ENCODE measurements at places on chromosomes 2 and 18. TPM values are rescaled to one million over a fixed set of nuclear protein-coding genes. Genes with fewer than 3 reads are reported as not detected.

DNA sequence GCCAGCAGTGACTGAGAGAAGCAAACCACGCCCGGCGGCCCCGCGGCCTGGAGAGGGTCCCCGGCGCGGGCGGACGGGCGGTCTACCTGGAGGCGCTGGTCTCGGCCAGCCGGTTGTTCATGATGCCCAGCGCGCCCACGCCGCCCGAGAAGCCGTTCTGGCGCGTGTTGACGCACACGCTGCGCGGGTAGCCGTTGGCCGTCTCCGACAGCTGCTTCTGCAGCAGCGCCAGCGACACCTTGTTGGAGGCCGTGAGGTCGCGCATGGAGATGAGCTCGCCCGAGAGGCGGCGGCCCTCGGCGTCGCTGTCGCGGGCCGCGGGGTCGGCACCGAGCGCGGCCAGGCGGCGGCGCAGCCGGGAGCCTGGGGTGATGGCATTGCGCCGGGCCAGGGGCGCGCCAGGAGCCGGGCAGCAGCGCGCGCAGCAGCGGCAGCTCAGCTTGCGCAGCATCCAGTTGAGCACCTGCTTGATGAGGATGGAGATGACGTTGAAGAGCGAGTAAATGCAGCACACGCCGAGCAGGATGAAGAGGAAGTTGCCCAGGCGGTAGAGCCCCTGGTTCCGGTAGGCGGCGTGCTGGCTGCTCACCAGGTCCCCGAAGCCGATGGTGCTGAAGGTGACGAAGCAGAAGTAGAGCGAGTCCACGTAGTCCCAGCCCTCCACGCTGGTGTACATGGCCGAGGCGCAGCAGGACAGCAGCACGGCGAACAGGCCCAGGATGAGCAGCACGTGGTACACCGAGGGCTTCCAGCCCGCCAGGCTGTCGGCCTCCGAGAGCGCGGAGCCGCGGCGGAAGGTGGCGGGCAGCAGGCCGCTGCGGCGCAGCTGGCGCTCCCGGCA, 118.1 kb downstream of the MSH2 start:
- peaks cover 9% of the 10 kb centered on the region for H3K4me1 ChIP-seq
- no peaks in the 10 kb centered on the region for H3K36me3 ChIP-seq
- H3K27ac ChIP-seq = no peak overlapping the region

DNA sequence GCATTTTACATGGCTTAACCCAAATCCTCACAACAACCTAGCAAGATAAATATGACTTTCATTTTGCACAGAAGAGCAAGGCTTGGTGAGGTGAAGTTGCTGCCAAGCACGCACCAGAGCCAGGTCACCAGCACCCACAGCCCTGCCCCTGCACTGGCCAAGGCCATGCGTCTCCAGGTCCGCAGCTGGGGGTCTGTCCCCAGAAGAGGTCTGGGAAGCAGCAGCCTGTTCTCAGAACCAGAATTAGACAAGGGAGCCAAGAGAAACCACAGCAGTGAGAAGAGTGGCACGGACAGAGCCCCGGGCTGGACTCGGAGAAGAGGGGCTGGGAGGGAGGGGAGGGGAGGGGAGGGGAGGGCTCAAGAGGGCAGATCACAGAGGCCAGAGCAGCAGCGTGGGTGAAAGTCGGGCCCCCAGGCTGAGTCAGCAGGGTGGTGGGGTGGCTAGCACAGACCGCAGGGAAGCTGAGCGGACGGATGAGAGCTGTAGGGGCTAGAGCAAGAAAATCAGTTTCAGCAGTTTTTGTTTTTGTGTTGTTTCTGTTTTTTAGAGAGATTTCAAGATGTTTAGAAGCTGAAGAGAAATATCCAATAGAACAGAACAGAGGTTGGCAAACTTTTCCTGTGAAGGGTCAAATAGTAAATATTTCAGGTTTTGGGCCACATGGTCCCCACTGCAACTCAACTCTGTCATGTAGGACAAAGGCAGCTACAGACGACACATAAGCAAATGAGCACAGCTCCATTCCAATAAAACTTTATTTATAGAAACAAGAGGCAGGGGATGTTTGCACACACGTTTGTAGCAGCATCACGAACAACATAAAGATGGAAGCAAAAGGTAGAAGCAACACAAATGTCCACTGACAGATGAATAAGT, 7.4 kb upstream of the MTERF4 start:
- H3K27me3 ChIP-seq = no peaks in the 10 kb centered on the region
- no peaks in the 10 kb centered on the region for H3K4me1 ChIP-seq
- H3K36me3 ChIP-seq = peaks cover 14% of the 10 kb centered on the region
- H3K4me3 ChIP-seq = no peak overlapping the region

DNA sequence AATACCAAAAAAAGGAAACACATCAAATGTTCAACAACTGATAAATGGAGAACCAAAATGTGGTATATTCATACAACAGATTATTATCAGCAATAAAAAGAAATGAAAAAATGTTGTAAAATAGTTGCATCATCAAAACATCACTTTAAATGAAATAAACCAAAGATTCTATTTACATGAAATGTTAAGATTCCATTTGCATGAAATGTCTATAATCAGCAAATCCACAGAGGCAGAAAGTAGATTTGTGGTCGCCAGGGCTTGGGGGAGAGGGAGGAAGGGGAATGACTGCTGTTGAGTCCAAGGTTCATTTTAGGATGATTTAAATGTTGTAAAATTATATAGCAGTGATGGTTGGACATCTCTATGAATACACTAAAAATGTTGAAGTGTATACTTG, 181.9 kb downstream of the RTP5 start:
- no peaks in the 10 kb centered on the region for H3K36me3 ChIP-seq
- DNase-seq = no peak
- no peak overlapping the region for H3K27ac ChIP-seq
- H3K27me3 ChIP-seq = no peaks in the 10 kb centered on the region

The GRB14 gene
- total RNA-seq = 0.55 TPM

The CXCR1 gene
- total RNA-seq = not detected

The RNF25 gene
- 39.4 TPM for total RNA-seq

The IL1B gene
- 2.1 TPM for total RNA-seq

The SULT1C2 gene
- total RNA-seq = not detected
